ENCODE measurements at places on chromosomes 4 and X. TPM values are rescaled to one million over a fixed set of nuclear protein-coding genes. Genes with fewer than 3 reads are reported as not detected.

The DMRTC1 gene
- total RNA-seq, result not detected

The FAM236B gene
- total RNA-seq, result not detected

The SULT1E1 gene
- total RNA-seq, result 1.9 TPM

The APELA gene
- total RNA-seq, result not detected

The TCP11X2 gene
- total RNA-seq, result not detected

The TMPRSS11D gene
- not detected for total RNA-seq

The MYL5 gene
- total RNA-seq, result 25.6 TPM

The CCKAR gene
- total RNA-seq, result not detected

The PLCXD1 gene
- total RNA-seq, result 7.7 TPM

The TACC3 gene
- total RNA-seq, result 15.9 TPM

The PPARGC1A gene
- 2.2 TPM for total RNA-seq

The LPAR4 gene
- total RNA-seq, result 3.6 TPM

DNA sequence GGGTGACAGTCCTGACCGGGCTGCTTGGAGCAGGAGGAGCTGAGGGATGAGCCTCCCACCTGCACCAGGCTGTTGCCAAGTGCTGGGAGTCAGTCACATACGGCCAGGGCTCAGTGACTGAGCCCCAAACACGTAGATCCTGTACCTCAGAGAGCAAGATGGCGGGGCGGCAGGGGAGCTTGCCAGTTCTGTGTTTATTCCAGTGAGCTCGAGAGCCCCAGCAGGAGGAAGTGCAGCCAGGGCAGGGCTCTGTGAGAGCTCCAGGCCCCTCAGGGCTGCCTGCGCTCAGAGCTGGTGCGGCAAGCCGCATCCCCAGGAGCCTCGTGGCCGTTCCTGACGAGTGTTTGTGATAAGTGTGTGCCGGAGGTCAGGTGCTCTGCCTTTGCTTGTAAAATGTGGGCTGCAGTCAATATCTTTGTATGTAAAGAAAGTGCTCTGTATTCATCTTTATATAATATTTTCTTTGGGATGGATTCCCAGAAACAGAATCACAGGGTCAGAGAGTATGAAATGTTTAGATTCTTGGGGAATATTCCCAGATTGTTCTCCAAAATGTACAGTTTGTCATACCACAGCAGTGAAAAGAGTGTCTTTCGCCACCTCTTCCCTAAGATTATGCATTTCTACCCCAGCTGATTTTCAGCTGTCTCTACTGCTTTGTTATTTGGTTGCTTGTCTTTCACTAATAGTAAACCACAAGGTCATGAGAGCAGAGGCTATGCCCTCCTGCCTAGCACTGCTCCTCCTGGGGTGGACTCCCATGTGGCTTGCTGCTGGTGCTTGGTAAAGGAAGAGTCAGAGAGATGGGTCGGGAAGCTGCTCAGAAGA lies 50.3 kb downstream of the NELFA start:
- H3K27me3 ChIP-seq, result no peaks in the 10 kb centered on the region
- H3K27ac ChIP-seq, result no peak overlapping the region
- DNase-seq, result no peak
- no peak overlapping the region for H3K4me3 ChIP-seq
- peaks cover 30% of the 10 kb centered on the region for H3K36me3 ChIP-seq

- H3K4me3 ChIP-seq, result no peak overlapping the region
- DNase-seq, result peak; percentile 51
- no peaks in the 10 kb centered on the region for H3K36me3 ChIP-seq
- peaks cover 6% of the 10 kb centered on the region for H3K4me1 ChIP-seq
- no peak overlapping the region for H3K27ac ChIP-seq
These were observed 2.5 kb downstream of the P2RY8 start for GRCh38 chrX:1534301-1535168.

- peaks cover 2% of the 10 kb centered on the region for H3K36me3 ChIP-seq
- no peak overlapping the region for H3K27ac ChIP-seq
- H3K4me1 ChIP-seq, result peaks cover 24% of the 10 kb centered on the region
- no peak overlapping the region for H3K4me3 ChIP-seq
These were observed 110.4 kb downstream of the PPARGC1A start for GRCh38 chr4:23779422-23779821.

DNA sequence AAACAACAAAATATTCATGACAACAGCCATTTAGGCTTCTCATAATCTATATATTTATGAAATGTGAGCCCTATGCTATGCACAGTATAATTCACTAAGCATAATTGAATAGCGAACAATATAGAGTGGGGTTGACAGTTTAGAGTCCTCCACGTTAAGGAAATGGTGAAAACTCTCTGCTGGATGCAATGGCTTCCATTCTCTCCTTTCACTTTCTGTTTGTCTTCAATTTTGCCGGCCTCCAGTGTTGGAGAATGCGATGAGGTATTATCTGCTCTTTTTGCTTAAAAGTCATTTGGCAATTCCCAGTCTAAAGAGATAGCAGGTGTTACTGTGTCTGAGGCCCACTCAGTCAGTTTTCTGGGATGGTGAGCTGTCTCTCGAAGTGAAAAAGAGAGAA lies 52.1 kb downstream of the NPY5R start:
- DNase-seq, result no peak
- no peak overlapping the region for H3K4me3 ChIP-seq
- no peaks in the 10 kb centered on the region for H3K36me3 ChIP-seq
- H3K4me1 ChIP-seq, result no peaks in the 10 kb centered on the region
- no peak overlapping the region for H3K27ac ChIP-seq
- H3K27me3 ChIP-seq, result peaks cover 10% of the 10 kb centered on the region

DNA sequence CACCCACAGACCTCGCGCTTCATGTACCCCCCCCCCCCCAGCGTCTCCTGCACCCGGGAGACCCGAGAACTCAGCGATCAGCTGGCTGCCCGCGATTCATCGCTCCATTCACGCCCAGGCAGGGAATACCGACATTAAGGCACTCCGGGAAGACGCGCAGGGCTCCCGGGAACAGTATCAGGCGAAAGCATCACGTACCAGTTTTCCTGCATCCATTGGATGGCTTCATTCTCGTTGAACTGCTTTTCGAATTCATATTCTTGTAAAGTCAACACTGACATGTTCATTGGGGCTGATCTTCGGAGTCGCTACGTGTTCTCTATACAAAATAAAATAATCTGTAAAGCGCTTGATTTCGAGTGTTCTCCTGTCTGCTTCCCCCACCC lies 373 bp downstream of the ELOVL6 start:
- peaks cover 31% of the 10 kb centered on the region for H3K4me1 ChIP-seq
- peak overlapping the region; percentile 79 for H3K4me3 ChIP-seq
- no peak for DNase-seq
- no peaks in the 10 kb centered on the region for H3K27me3 ChIP-seq
- H3K27ac ChIP-seq, result peak overlapping the region; percentile 89
- H3K36me3 ChIP-seq, result no peaks in the 10 kb centered on the region

- H3K36me3 ChIP-seq, result no peaks in the 10 kb centered on the region
- H3K4me3 ChIP-seq, result no peak overlapping the region
- no peak for DNase-seq
- no peaks in the 10 kb centered on the region for H3K27me3 ChIP-seq
- H3K4me1 ChIP-seq, result no peaks in the 10 kb centered on the region
- no peak overlapping the region for H3K27ac ChIP-seq
These were observed 253.1 kb upstream of the EDA2R start for GRCh38 chrX:66892004-66892403.

GRCh38 chr4:40918330-40918729 lies 168.6 kb downstream of the NSUN7 start:
- no peak overlapping the region for H3K4me3 ChIP-seq
- H3K27ac ChIP-seq, result peak overlapping the region; percentile 50
- peaks cover 13% of the 10 kb centered on the region for H3K36me3 ChIP-seq
- no peak for DNase-seq
- no peaks in the 10 kb centered on the region for H3K27me3 ChIP-seq
- peaks cover 58% of the 10 kb centered on the region for H3K4me1 ChIP-seq

DNA sequence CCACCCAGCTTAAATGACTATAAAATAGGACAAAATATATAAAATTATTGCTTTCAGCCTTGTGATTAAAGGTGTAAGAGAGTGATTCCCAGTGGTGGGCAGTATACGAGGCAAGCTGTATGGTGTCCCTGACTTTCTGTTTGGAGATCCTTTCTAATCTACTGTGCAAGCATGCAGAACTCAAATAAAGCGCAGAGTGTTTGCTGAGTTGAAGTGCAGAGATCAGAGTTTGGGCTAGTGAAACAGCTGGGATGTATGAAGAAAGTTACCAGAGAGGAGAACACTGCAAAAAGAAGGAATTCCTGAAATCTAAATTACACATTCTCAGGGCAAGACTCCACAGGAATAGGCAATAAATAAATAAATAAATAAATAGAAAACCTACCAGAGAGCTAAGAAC lies 218.5 kb upstream of the TLL1 start:
- peaks cover 2% of the 10 kb centered on the region for H3K36me3 ChIP-seq
- peaks cover 6% of the 10 kb centered on the region for H3K4me1 ChIP-seq
- no peak for DNase-seq

- H3K27me3 ChIP-seq, result no peaks in the 10 kb centered on the region
- H3K36me3 ChIP-seq, result no peaks in the 10 kb centered on the region
- H3K4me3 ChIP-seq, result no peak overlapping the region
- H3K27ac ChIP-seq, result no peak overlapping the region
- peaks cover 5% of the 10 kb centered on the region for H3K4me1 ChIP-seq
These were observed 16.5 kb downstream of the ELOVL6 start for GRCh38 chr4:110181890-110182289.

DNA sequence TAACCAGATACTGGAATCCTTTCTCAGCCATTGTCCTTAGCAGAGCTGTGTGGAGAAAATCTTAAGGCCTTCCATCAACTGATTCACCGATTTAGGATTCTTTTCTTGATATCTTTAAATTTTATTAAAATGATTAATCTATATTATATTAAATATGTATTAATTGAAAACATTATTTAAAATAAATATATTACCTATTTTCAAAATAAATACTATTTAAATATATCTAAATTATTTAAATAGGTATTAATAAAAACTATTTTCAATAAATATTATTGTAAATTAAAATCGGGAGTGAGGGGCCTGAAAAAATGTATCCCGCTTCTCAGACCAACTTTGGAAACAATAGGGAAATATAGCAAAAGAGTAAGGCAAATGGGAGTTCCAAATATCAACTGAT lies 94.0 kb upstream of the HPF1 start:
- H3K27ac ChIP-seq, result no peak overlapping the region
- peaks cover 37% of the 10 kb centered on the region for H3K27me3 ChIP-seq
- no peaks in the 10 kb centered on the region for H3K36me3 ChIP-seq

- DNase-seq, result no peak
- no peaks in the 10 kb centered on the region for H3K27me3 ChIP-seq
- no peaks in the 10 kb centered on the region for H3K36me3 ChIP-seq
- H3K4me3 ChIP-seq, result no peak overlapping the region
These were observed 13.7 kb downstream of the WDFY3 start for GRCh38 chr4:84952776-84953175.

DNA sequence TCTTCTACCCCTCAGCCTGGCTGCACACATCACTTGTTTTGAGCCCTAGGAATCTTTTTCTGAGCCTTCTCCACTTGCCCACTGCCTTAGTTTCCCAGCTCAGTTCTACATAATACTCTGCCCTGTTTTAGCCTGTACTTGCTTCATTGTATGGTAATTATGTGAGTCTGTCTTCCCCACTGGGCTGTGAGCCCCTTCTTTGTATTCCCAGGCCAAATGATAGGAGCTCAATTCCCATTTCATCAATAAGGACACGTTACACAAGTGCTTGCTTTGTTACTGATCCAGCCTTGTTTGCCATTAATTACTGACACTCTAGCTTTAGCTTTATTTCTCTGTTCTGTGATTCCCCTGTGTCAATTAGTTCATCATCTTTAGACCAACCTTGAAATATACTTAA lies 28.1 kb downstream of the KIT start:
- DNase-seq, result no peak
- H3K27me3 ChIP-seq, result no peaks in the 10 kb centered on the region
- H3K36me3 ChIP-seq, result no peaks in the 10 kb centered on the region
- no peak overlapping the region for H3K4me3 ChIP-seq
- H3K27ac ChIP-seq, result no peak overlapping the region

All from chondrocyte (in vitro differentiated cells).